Nucleus accumbens (tissue), 56 donors: ENCODE measurements at places on chromosomes 16 and 17.

GRCh38 chr17:49603238-49603637, 27.6 kb downstream of the NXPH3 start:
- no peak for DNase-seq

- DNase-seq = no peak
Observed at GRCh38 chr17:3771140-3771539, 29.8 kb downstream of the ITGAE start.

GRCh38 chr17:83012200-83012785, 67.1 kb upstream of the METRNL start:
- DNase-seq = no peak

DNA sequence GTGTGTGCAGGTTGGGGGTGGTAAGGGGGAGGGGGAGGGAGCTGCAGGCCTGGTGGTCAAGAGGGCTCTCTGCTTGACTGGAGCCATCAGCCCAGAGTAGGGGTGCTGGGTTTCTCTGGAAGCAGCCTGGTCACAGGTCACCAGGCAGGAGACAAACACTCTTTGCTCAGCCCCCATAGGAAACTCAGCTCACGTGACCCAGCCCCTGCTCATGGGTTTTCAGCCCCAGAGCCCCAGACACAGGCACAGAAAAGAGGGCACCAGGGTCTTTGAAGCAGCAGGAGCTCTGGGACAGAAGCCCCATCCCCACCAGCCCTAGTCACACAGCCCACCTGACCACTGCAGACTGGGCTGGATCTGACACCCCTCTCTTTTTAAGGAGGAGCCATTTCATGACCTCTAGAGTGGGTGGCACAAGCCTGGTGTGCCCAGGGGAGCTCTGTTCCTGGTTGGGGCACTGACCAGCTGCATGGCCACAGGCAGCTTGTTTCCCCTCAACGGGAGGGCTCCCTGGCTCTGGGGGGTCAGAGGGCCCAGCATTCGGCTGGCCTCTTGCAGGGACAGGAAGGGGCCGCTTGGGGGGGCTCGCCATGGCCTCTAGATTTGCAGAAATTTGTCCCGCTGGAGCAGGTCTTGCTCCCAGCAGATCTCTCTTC, 13.8 kb upstream of the CD79B start:
- no peak for DNase-seq

GRCh38 chr17:19787733-19788357, 39.7 kb upstream of the ALDH3A1 start:
- no peak for DNase-seq

GRCh38 chr17:74309902-74310301, 16.1 kb upstream of the KIF19 start:
- no peak for DNase-seq

DNA sequence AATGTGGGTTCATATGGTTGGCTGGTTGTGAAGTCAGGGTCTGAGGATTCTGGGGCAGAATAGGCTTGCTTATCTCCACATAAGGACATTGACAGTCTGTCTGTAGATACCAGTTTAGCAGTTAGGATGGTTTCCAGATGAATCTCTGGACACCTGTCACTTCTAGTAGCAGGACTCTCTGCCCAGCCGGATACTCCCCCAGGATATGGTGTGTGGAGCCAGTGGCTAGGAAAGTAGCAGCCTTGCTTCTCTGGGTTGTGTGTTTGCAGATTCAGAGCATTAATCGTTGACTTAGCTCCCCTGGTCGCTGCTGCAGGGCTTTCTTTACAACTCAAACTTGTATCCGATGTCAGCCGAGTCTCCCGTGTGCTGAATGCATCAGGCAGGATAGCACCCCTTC, 45.2 kb downstream of the CLEC16A start:
- no peak for DNase-seq

DNA sequence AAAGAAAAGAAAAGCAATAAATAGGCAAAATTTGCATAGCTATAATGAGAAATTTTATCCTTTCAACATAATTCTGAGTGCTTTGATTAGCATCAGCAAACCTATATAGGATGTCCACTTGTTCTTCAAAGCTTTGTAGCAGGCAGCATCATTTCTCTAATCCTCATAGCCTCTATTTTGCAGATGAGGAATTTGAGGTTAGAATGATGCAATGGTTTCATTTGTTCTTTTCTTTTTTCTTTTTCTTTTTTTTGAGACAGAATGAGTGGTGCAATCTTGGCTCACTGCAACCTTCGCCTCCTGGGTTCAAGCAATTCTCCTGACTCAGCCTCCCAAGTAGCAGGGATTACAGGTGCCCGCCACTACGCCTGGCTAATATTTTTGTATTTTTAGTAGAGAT, 594.4 kb downstream of the TOX3 start:
- DNase-seq = no peak

- DNase-seq = no peak
Observed at GRCh38 chr17:20053361-20053964, 44.3 kb downstream of the SPECC1 start.
